ENCODE measurements at places on chromosomes 16 and 17.

GRCh38 chr17:1592751-1593629, 30.4 kb upstream of the PITPNA start:
- peak overlapping the region; percentile 49 for H3K4me3 ChIP-seq
- no peaks in the 10 kb centered on the region for H3K36me3 ChIP-seq
- no peaks in the 10 kb centered on the region for H3K27me3 ChIP-seq
- peaks cover 23% of the 10 kb centered on the region for H3K4me1 ChIP-seq
- H3K27ac ChIP-seq, result peak overlapping the region; percentile 96

GRCh38 chr16:25443994-25444393, 186.3 kb upstream of the ZKSCAN2 start:
- H3K4me1 ChIP-seq, result no peaks in the 10 kb centered on the region
- H3K27me3 ChIP-seq, result no peaks in the 10 kb centered on the region
- no peak overlapping the region for H3K27ac ChIP-seq
- no peaks in the 10 kb centered on the region for H3K36me3 ChIP-seq
- no peak overlapping the region for H3K4me3 ChIP-seq
- DNase-seq, result no peak

DNA sequence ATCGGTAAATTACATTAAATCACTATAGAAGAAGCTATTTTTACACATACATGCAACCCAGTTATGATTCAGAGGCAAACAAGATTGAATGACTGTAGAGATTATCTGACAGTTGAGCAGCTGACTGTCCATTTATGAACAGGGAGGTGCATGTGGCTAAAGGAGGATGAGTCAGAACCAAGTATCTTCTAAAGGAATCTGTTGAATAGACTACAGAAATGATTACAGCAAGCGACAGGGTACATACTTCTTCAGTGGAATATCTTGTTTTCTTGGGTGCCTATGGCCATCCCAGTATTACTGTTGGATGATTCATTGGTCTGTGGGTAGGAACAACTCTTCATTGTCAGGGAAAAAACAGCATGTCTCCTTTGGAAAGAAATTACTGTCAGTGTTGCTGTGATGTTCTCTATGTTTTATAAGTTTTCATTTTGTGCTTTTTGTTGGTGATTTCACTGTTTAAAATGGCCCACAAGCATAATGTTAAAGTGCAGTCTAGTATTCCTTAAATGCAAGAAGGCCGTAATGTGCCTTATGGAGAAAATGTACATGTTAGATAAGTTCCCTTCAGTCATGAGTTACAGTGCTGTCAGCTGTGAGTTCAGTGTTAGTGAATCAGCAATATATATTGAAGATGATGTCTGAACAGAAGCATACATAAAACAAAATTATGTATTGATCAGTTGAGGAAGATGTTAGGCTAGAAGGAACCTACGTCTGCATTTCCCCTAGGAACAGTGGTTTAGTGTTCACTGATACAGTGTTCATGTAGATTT, 27.0 kb downstream of the CBFB start:
- DNase-seq, result no peak
- no peaks in the 10 kb centered on the region for H3K4me1 ChIP-seq
- peaks cover 14% of the 10 kb centered on the region for H3K36me3 ChIP-seq

DNA sequence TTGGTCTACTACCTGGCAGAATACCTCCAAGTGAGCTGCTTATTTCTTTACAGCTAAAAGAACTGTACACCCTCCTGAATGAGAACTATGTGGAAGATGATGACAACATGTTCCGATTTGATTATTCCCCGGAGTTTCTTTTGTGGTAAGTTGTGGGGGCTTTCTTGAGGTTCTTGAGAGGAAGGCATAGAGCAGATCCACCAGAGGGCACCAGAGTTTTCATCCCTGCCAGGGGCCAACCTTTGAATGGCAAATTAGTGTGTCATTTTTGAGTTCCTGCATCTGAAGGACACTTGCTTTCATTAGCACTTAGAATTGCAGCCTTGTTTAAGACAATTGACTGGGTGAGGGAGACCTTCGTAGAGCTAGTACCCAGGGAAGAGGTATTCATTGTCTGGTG, 35.0 kb downstream of the NMT1 start:
- H3K4me3 ChIP-seq, result no peak overlapping the region
- H3K36me3 ChIP-seq, result peaks cover 44% of the 10 kb centered on the region
- DNase-seq, result peak; percentile 86
- no peak overlapping the region for H3K27ac ChIP-seq
- H3K4me1 ChIP-seq, result peaks cover 12% of the 10 kb centered on the region

DNA sequence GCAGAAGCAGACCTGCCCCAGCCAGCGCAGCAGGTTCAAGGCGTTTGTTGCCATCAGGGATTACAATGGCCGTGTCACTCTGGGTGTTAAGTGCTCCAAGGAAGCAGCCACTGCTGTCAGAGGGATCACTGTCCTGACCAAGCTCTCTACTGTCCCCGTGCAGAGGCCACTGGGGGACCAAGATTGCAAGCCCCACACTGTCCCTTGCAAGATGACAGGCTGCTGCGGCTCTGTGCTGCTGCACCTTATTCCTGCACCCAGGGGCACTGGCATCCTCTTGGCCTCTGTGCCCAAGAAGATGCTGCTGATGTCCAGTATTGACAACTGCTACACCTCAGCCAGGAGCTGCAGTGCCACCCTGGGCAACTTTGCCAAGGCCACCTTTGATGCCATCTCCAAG, 27.7 kb downstream of the ATPAF2 start:
- H3K27me3 ChIP-seq, result no peaks in the 10 kb centered on the region
- no peak overlapping the region for H3K4me3 ChIP-seq
- no peak for DNase-seq
- H3K4me1 ChIP-seq, result no peaks in the 10 kb centered on the region
- H3K36me3 ChIP-seq, result peaks cover 10% of the 10 kb centered on the region

- H3K36me3 ChIP-seq, result no peaks in the 10 kb centered on the region
- no peak overlapping the region for H3K4me3 ChIP-seq
- DNase-seq, result peak; percentile 47
- H3K27ac ChIP-seq, result no peak overlapping the region
- no peaks in the 10 kb centered on the region for H3K27me3 ChIP-seq
Measured at GRCh38 chr17:68906638-68907037, 48.6 kb downstream of the ABCA8 start.

GRCh38 chr16:69861292-69862030, 89.7 kb upstream of the CLEC18A start:
- no peak overlapping the region for H3K4me3 ChIP-seq
- H3K27ac ChIP-seq, result no peak overlapping the region
- peaks cover 13% of the 10 kb centered on the region for H3K4me1 ChIP-seq
- no peaks in the 10 kb centered on the region for H3K36me3 ChIP-seq

DNA sequence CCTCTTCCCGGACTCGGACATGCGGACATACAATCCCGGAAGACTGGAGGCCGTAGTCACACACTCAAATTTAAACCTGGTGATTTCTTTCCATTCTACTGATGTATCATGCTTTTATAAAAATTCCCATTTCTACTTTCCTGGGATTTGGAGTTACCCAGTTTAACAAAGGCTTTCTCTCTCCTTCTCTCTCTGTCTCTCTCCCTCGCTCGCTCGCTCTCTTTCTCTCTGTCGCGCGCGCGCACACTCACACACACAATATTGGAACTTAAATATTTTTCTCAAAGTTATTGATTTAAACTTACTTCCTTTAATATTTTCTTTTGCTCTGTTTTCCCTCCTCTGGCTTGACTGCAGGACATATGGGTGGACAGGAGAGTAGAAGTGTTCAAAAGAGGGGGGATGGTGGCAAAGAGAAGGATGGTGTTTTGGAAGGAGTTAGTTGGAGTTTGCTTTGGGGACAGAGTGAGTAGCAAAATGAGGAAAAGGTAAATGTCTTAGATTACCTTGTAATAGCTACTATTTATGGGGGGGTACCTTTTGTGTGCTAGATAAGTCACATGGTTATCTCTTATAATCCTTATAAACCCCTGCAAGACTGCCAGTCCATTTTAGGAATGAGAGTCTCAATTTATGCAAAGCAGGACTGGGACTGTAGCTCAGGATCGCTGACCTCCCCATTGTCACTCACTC, 878 bp upstream of the TRIM25 start:
- H3K36me3 ChIP-seq, result 0 out of 2 replicates have a peak, but pooled peaks cover 2% of the 10 kb centered on the region
- peak overlapping the region; percentile 95 for H3K4me3 ChIP-seq
- H3K27me3 ChIP-seq, result no peaks in the 10 kb centered on the region
- peaks cover 52% of the 10 kb centered on the region for H3K4me1 ChIP-seq
- H3K27ac ChIP-seq, result peak overlapping the region; percentile 34

GRCh38 chr16:54939510-54940278, 9.0 kb downstream of the IRX5 start:
- peaks cover 6% of the 10 kb centered on the region for H3K4me1 ChIP-seq
- H3K4me3 ChIP-seq, result no peak overlapping the region
- no peaks in the 10 kb centered on the region for H3K27me3 ChIP-seq
- no peak overlapping the region for H3K27ac ChIP-seq

DNA sequence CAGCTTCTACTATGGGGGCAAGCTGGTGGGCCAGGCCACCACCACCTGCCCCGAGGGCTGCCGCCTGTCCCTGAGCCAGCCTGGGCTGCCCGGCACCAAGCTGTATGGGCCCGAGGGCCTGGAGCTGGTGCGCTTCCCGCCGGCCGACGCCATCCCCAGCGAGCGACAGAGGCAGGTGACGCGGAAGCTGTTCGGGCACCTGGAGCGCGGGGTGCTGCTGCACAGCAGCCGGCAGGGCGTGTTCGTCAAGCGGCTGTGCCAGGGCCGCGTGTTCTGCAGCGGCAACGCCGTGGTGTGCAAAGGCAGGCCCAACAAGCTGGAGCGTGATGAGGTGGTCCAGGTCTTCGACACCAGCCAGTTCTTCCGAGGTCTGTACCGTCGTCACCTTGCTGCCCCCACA, 19.5 kb downstream of the IRF8 start:
- no peak for DNase-seq
- no peak overlapping the region for H3K4me3 ChIP-seq
- H3K36me3 ChIP-seq, result peaks cover 73% of the 10 kb centered on the region
- peaks cover 32% of the 10 kb centered on the region for H3K4me1 ChIP-seq
- H3K27ac ChIP-seq, result no peak overlapping the region

DNA sequence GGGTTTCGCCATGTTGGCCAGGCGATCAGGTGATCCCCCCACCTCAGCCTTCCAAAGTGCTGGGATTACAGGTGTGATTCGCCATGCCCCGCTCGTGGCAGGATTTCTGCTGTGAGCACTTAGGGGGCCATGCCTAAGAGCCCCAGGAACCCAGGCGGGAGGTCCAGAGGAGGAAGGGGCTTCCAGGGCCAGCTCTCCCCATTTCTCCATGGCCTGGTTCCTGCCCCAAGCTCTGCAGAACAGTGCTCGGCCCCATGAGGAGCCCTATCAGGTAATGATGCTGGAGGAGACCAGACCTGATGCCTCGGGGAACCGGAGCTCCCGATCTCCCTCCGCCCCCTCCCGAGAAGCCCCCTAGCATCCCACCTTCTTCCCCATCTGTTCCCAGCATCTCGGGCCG, 53.6 kb downstream of the RMI2 start:
- H3K36me3 ChIP-seq, result no peaks in the 10 kb centered on the region
- no peak overlapping the region for H3K4me3 ChIP-seq
- no peaks in the 10 kb centered on the region for H3K27me3 ChIP-seq
- peaks cover 13% of the 10 kb centered on the region for H3K4me1 ChIP-seq
- H3K27ac ChIP-seq, result no peak overlapping the region
- DNase-seq, result no peak

- H3K4me1 ChIP-seq, result peaks cover 73% of the 10 kb centered on the region
- no peak for DNase-seq
- no peaks in the 10 kb centered on the region for H3K27me3 ChIP-seq
- no peaks in the 10 kb centered on the region for H3K36me3 ChIP-seq
- no peak overlapping the region for H3K4me3 ChIP-seq
Measured at GRCh38 chr17:76433693-76434092, 19.3 kb downstream of the UBE2O start.

DNA sequence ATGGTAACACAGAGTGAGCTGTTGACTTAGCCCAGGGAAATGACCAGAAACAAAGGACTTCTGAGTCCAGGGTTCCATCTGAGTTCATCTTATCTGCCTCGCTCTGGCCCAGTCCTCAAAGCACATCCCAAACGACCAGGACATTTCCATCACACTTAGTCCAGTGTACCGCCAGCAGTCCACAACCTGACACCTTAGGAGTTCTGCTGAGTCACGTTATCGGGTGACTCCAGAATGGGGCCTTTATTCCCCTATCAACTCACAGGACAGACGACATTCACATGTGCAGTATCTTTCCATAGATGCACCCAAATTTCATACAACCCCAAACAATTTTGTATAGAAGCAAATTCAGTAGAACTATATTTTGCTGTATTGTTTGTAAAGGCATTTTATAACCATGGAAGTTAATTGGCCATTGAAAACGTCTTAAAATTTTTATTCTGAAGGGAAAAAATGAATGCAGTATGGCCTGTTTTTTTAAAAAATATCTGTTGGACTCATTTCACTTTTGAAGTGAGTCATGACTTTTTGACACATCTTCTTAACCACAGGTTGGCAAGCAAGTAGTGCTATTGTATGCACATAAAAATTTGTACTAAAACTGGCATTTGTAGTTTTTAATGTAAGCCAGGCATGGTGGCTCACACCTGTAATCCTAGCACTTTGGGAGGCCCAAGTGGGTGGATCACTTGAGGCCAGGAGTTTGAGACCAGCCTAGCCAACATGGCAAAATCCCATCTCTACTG, 46.3 kb downstream of the ZNF18 start:
- H3K27me3 ChIP-seq, result no peaks in the 10 kb centered on the region
- no peaks in the 10 kb centered on the region for H3K4me1 ChIP-seq
- no peak overlapping the region for H3K27ac ChIP-seq
- 0 out of 2 replicates have a peak, but pooled peaks cover 4% of the 10 kb centered on the region for H3K36me3 ChIP-seq
- DNase-seq, result no peak
- H3K4me3 ChIP-seq, result no peak overlapping the region

DNA sequence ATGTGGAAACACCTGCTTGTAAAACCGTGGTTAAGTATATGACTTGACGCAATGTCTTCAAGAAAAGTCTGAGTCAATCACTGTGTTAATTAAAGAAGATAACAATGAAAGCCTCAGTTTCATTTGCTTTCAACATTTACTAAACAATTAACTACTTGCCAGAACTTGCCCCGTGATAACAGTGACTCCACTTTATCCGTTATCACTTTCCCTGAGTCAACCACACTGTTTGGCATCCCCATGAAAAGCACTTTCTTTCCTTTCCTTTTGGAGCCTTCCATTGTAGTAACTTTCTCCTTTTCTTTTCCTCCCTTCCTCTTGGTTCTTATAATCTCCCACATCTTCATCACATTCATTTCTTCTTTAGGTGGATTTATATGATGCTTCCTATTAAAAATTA, 435.1 kb upstream of the GOT2 start:
- H3K27ac ChIP-seq, result no peak overlapping the region
- no peaks in the 10 kb centered on the region for H3K36me3 ChIP-seq
- no peak for DNase-seq
- no peaks in the 10 kb centered on the region for H3K4me1 ChIP-seq

GRCh38 chr17:42392692-42393415, 4.6 kb upstream of the STAT3 start:
- peak overlapping the region; percentile 31 for H3K27ac ChIP-seq
- H3K4me1 ChIP-seq, result peaks cover 30% of the 10 kb centered on the region
- H3K4me3 ChIP-seq, result no peak overlapping the region
- no peak for DNase-seq
- H3K27me3 ChIP-seq, result no peaks in the 10 kb centered on the region

DNA sequence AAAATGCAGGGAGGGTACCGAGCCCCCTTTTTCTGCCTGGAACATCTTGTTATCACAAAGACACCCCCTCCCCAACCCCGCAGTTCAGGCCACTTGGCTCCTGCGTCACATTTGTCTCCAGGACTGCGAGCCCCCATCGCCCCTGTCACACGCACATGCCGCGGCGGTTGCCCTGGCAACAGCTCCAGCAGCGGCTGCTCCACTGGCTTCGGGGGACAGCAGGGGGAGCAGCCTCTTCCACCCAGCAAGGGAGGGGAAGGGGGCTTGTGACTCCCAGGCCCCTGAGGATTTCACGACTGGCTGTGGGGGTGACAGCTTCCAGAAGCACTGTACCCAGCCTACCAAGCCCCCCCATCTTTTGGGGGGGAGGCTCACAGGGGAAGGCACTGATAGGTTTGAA, 2.6 kb downstream of the BAIAP3 start:
- no peaks in the 10 kb centered on the region for H3K27me3 ChIP-seq
- peak; percentile 65 for DNase-seq
- no peak overlapping the region for H3K4me3 ChIP-seq
- H3K27ac ChIP-seq, result no peak overlapping the region
